ENCODE measurements at places on chromosomes 4 and X. TPM values are rescaled to one million over a fixed set of nuclear protein-coding genes. Genes with fewer than 3 reads are reported as not detected.

DNA sequence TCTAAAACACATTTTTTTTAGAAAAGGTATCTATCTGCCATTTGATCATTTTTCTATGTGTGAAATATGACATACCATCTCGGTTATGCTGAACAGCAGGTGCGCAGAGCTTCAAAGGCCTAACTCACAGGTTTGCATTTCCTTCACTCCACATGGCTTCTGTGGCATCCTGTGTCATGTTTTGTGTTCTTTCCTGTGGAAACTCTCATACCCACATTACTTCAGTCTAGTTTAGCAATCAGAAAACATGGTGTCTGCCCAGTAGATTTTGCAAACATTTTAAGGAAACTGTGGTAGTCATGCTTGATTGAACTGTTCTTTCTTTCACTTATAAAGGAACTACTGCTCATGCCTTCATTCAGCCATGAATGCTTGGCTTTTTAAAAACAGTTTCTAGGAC lies 11.3 kb upstream of the ARAP2 start:
- no peak for DNase-seq

Gene BMP3
- total RNA-seq: not detected

Gene TEX13B
- total RNA-seq: not detected

Gene PARM1
- total RNA-seq: 11.3 TPM

DNA sequence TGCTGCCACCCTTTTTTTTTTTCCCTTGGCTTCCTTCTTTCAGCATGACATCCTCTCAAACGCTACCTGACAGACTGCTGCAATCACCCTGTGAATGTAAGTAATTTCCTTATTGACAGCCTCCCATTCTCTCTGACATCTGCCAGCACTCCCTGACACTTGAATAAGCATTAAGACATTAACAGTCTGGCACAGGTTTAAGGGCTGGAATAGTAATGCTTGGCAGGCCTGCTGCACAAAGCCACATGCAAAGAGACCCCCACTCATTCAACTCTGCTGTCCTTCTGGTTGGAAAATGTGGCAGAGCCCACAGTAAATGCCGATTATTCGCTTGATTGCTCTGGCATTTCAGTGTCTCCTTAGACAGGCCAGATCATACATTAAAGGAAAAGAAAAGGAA lies 28.1 kb upstream of the RASGEF1B start:
- no peak for DNase-seq

GRCh38 chr4:135316266-135316779 lies 1114.7 kb upstream of the PABPC4L start:
- no peak for DNase-seq
